ENCODE measurements at places on chromosomes 16 and 17.
A peak's percentile ranks its signal among the peaks of the same experiment; 100 is the strongest.

- peaks cover 10% of the 10 kb centered on the region for H3K4me1 ChIP-seq
- H3K27ac ChIP-seq, result no peak overlapping the region
- H3K27me3 ChIP-seq, result no peaks in the 10 kb centered on the region
Measured at GRCh38 chr16:87831421-87832136, 37.7 kb downstream of the SLC7A5 start.

- H3K4me3 ChIP-seq, result peak overlapping the region; percentile 82
- peak overlapping the region; percentile 43 for H3K27ac ChIP-seq
- no peak for DNase-seq
- no peaks in the 10 kb centered on the region for H3K27me3 ChIP-seq
Measured at GRCh38 chr16:88649924-88650748, 717 bp downstream of the CYBA start.

- H3K36me3 ChIP-seq, result no peaks in the 10 kb centered on the region
- peak within 1 kb of the TSS; percentile 89 for H3K4me3 ChIP-seq
- DNase-seq, result no peak
- peak within 1 kb of the TSS; percentile 92 for H3K27ac ChIP-seq
- peaks cover 44% of the 10 kb centered on the region for H3K4me1 ChIP-seq
Measured at GRCh38 chr16:85750827-85751697, at the start of gene C16orf74. Gene C16orf74 (minus strand): TSS chr16:85751096. CDS start chr16:85735217, 15,879 bp downstream.

GRCh38 chr16:67489401-67490083, 6.2 kb upstream of the AGRP start:
- peaks cover 4% of the 10 kb centered on the region for H3K36me3 ChIP-seq
- no peak overlapping the region for H3K4me3 ChIP-seq
- no peak for DNase-seq
- H3K27me3 ChIP-seq, result no peaks in the 10 kb centered on the region

DNA sequence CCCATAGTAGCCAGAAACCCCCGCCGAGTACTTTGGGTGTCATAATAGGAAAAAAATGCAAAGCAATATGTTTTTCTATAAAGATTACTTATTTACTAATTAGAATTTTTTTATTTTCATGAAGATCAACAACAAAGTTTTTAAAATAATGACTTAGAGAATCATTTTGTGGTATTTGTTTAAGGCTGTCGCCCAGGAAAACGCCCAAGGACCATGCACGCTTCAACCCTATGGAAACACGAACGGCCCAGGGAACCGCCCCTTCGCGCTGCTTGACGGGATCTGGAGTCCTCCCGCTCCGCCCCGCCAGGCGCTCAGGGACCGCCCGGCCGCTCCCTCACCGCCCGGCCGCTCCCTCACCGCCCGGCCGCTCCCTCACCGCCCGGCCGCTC, 408 bp upstream of the KPNA2 start:
- peaks cover 30% of the 10 kb centered on the region for H3K4me1 ChIP-seq
- H3K4me3 ChIP-seq, result peak overlapping the region; percentile 96
- peak overlapping the region; percentile 96 for H3K27ac ChIP-seq

DNA sequence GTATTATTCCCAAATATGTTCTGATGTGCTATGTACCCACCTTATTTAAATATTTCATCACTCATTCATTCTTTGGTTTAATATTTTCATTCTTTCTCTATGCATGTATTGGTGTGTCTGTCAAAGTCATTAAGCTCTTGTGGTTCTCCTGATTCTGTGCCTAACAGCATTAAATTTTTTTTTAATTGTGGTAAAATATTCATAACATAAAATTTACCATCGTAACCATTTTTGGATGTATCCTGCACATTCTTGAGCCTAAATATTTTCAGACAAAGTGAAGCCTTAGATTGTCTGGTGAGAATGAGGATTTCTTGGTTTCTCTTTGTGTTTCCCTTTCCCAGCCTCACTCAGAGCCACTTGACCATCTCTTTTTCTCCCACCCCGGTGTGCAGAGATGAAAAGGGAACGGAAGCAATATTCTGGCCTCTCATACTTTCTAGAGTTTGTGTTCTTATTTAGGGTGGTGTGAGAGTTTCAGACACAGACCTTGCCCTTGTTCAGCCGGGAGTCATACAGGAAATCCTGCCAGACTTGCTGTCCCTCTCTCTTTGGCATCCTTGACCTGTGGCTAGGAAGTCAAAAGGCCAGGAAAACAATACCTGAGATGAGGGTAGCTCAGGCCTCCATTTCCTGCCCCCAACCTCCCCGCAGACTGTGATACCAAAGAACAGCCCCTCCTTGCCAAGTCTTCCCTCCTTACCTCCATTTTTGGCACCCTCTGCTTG, 4.9 kb downstream of the CCL5 start:
- no peak overlapping the region for H3K27ac ChIP-seq
- DNase-seq, result no peak
- H3K4me3 ChIP-seq, result no peak overlapping the region
- H3K27me3 ChIP-seq, result no peaks in the 10 kb centered on the region

- peaks cover 29% of the 10 kb centered on the region for H3K4me1 ChIP-seq
- H3K27me3 ChIP-seq, result no peaks in the 10 kb centered on the region
- H3K27ac ChIP-seq, result peak overlapping the region; percentile 93
- no peaks in the 10 kb centered on the region for H3K36me3 ChIP-seq
Measured at GRCh38 chr17:27379888-27380533, 76.2 kb upstream of the KSR1 start.

GRCh38 chr16:20002936-20003335, 70.8 kb downstream of the GPR139 start:
- H3K36me3 ChIP-seq, result no peaks in the 10 kb centered on the region
- no peak overlapping the region for H3K4me3 ChIP-seq
- DNase-seq, result no peak
- H3K27me3 ChIP-seq, result peaks cover 7% of the 10 kb centered on the region
- no peak overlapping the region for H3K27ac ChIP-seq
- H3K4me1 ChIP-seq, result no peaks in the 10 kb centered on the region

DNA sequence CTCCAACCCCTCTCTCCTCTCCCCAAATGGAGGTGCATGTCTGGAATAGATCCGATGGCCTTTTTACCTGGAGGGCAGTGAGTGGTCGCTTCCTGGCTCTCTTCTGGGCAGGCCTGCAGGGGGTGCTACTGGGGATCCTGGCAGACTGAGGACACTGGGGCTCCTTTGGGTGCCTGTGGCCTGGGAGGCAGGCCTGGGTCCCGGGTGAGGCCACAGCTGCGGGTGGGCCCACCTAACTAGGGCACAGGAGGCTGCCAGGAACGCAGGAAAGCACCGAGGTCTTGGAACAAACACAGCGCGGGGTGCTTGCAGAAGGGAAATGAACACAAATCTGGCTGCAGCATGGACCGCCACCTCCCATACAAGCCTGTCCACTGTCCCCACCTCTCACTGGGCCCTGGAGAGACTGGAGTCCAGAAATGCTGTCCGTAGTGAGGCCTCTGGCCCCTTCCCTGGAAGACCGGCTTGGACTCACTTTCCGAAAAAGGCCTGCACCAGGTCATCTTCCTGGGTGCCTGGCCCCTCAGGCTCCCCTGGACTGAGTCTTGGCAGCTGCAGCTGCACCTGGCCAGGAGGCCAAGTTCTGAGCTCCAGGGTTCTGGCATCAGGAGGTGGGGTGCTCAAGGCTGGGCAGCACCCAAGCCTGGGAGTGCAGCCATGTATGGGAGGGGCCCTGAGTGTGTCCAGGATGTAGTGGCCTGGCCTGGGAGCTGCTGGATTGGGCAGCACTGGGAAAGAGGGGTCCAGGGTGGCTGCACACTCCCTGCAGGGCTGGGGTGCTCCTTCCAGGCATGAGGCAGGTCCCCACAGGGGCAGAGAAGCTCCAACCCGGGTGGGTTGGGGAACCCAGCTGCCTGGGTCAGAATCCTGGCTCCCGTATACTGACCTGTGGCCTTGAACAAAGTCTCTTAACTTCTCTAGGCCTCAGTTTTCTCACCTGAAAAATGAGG, 195.1 kb downstream of the IRF8 start:
- no peaks in the 10 kb centered on the region for H3K4me1 ChIP-seq
- no peak overlapping the region for H3K4me3 ChIP-seq
- H3K27ac ChIP-seq, result no peak overlapping the region
- H3K27me3 ChIP-seq, result peaks cover 52% of the 10 kb centered on the region
- no peaks in the 10 kb centered on the region for H3K36me3 ChIP-seq

DNA sequence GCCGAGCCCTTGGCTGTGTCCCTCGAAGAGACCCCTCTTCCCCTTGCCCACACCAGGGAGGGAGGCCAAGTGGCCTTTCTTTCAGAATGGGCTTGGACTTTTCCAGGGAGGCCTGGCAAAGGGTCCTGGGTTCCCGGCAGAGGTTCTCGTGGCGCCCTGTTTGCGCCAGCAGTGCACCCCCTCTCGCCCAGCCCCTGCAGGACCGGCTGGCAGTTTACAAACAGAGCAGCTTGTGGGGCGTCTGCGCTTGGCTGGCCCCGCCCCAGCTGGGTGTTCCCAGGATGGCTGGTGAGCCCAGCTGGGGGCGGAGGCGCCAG, 137.8 kb upstream of the CIBAR2 start:
- peaks cover 20% of the 10 kb centered on the region for H3K4me1 ChIP-seq
- H3K4me3 ChIP-seq, result no peak overlapping the region
- H3K27ac ChIP-seq, result no peak overlapping the region

GRCh38 chr17:41338961-41339485, 11.6 kb downstream of the KRT33A start:
- H3K27ac ChIP-seq, result peak overlapping the region; percentile 53
- H3K4me3 ChIP-seq, result no peak overlapping the region
- DNase-seq, result no peak
- no peaks in the 10 kb centered on the region for H3K27me3 ChIP-seq

DNA sequence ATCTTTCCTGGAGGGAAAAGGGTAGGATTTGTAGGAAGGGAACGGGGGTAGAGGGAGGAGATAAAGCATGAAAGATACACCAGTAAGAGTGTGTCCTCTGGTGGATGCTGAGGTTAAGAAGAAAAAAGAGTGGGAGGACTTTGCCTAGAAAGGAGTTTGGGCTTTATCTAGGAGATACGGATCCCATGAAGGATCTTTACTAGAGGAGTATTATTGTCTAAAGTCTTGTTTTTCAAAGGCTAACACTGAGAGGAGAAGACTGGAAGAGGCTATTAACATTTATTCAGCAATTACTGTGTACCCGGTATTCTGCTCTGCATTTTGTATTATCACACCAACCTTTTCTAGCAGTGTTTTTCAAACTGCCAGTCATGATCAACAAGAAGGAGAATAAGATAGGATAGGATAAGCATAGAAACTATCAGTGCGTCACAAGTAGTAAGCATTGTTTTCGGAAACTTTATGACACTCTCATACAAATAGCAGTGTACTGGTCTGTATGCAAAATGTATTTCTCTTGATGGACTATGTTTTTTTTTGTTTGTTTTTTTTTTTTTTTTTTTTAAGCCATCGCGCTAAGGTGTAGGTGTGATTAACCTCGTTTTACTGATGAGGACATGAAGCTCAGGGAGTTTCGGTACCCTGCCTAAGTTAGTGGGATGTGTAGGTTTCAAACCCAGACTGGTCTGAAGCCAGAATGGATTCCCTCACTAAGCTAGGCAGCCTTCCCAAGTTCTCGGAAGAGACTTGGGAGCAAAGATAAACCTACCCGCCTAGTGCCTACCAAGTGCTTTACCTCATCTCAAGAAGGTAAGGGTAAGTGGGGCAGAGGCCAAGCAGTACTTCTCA, 1.3 kb upstream of the SP2 start:
- H3K36me3 ChIP-seq, result peaks cover 3% of the 10 kb centered on the region
- peaks cover 3% of the 10 kb centered on the region for H3K27me3 ChIP-seq
- DNase-seq, result no peak

GRCh38 chr17:2188971-2189630, 114.5 kb downstream of the SMG6 start:
- H3K4me1 ChIP-seq, result peaks cover 45% of the 10 kb centered on the region
- H3K27ac ChIP-seq, result peak overlapping the region; percentile 65
- H3K36me3 ChIP-seq, result peaks cover 56% of the 10 kb centered on the region

GRCh38 chr17:74239172-74239571, 25.8 kb downstream of the TTYH2 start:
- DNase-seq, result no peak
- no peaks in the 10 kb centered on the region for H3K36me3 ChIP-seq
- H3K4me3 ChIP-seq, result no peak overlapping the region
- H3K27me3 ChIP-seq, result peaks cover 2% of the 10 kb centered on the region
- peaks cover 6% of the 10 kb centered on the region for H3K4me1 ChIP-seq

GRCh38 chr16:79864032-79864780, 263.7 kb upstream of the MAF start:
- no peaks in the 10 kb centered on the region for H3K36me3 ChIP-seq
- H3K27me3 ChIP-seq, result peaks cover 19% of the 10 kb centered on the region
- DNase-seq, result no peak
- no peak overlapping the region for H3K27ac ChIP-seq
- H3K4me1 ChIP-seq, result no peaks in the 10 kb centered on the region

DNA sequence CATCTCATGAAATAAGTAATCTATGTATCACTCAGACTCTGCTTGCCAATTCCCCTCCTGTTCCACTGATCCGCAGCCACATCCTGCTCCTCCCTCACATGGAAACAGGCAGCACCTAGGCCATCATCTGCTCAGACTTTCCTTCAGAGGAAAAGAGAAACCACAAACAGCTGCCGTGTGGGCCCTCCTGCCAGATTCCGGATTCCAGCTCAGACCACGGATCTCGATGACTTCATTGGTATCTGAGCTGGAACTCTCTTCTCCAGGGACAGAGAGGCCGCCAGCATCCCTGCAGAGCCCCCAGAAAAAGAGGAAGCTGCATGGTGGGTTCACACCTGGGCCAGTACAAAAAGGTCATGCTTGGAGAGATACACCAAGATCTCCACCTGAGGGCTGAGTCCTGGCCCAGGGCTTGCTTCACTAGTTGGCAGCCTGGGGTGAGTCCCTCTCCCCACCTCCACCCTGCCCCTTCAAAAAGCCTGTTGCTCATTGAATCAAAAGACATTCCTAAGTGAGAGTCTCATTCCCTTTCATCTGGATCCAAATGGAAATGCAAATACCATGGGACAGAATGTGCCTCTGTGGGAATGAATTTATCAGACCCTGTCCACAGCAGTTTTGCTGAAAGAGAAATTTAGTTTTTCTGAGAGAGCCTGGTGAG, 47.2 kb downstream of the HOXB1 start:
- no peaks in the 10 kb centered on the region for H3K27me3 ChIP-seq
- DNase-seq, result peak; percentile 70
- H3K36me3 ChIP-seq, result no peaks in the 10 kb centered on the region
- H3K4me3 ChIP-seq, result no peak overlapping the region
